Cardiac atrium fibroblast (primary cell): ENCODE measurements at places on chromosomes 2 and 18. TPM values are rescaled to one million over a fixed set of nuclear protein-coding genes. Genes with fewer than 3 reads are reported as not detected.

The AMER3 gene
- total RNA-seq, result not detected in 2 replicates

The NEU2 gene
- total RNA-seq, result not detected in 2 replicates

The LDLRAD4 gene
- not detected in 2 replicates for total RNA-seq

The OTOF gene
- total RNA-seq, result 0.81 TPM in 1 of 2 replicates, not detected in the other

The GCG gene
- total RNA-seq, result not detected in 2 replicates
